ENCODE measurements at places on chromosomes 13 and 19.

DNA sequence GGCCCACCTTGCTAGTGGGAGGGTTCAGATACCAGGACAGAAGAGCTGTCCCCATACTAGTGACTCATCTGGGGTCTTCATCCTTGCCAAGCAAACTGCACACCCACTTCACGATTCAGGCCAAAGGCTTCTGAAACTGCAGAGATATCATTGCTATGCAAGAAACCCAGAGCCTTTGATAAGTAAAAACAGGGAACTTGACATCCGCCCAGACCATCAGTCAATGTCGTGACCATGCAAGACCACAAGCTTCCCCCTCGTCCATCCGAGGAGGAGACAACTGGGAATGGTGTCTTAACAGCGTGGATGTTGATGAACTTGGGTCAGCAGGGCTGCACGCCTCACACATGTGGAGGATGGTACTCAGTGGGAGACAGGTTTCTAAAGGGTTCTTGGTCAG, 58.0 kb downstream of the ABCC4 start:
- DNase-seq = no peak

DNA sequence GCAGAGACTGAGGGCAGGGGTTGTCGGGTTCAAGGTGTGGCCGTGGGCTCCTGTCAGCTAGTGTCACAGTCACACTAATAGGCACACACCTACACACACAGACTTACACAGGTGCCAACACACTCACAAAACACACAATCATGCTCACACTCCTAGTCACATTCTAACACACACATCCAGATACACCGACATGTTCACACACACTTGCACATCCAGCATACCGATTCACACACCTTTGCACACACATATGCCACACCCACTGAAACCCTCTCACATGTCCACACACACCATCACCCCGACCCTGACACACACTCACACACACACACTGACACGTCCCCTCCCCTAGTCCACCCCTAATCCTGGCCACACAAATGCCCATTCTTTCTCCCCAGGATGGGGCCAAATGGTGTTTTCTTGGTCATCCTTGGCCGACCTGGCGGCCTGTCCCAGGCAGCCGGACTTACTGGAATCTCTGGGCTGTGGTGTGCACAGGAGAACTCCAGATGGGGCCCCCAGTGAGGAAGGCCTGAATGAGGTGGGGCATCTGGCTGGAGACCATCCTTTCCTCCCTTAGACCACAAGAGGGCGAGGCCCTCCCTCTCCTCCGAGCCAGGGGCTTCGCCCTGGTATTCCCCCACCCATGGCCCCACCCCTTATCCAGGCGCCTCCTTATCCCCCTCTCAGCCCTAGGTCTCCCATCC, 19.1 kb upstream of the PNMA8B start:
- DNase-seq = no peak

GRCh38 chr13:99659226-99659625, 158.0 kb downstream of the TM9SF2 start:
- DNase-seq = no peak

DNA sequence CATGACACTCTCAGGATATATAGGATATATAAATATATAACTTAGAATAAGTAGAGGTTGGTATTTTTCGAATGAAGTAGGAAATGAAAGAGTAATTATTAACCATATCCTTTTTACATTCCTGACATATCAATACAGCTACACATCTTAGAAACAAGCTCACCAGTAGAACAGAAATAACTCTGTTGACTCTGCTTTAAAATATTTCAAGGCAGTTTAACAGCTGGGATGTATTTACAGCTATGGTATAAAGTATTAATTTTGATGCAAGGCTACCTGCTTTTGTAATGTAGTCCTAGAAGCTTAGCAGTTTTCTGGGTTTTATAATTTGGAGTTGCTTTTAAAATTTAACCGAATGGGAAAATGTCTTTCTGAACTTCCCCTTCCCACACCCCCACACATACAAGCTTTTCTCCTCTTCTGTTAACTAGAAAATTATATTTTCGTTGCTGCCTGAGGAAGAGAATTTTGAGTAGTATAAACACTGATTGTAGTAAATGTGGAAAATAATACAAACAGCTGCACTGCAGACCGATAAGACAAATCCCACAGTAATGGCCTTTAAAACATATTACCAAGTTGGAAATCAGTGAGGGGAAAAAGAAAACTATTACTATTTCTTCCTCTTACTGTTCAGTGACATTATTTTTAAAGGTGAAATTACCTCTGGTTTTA, 147.7 kb downstream of the GGACT start:
- peak; percentile 53 for DNase-seq

GRCh38 chr13:40164133-40164532, 502.3 kb downstream of the FOXO1 start:
- peak; percentile 60 for DNase-seq

DNA sequence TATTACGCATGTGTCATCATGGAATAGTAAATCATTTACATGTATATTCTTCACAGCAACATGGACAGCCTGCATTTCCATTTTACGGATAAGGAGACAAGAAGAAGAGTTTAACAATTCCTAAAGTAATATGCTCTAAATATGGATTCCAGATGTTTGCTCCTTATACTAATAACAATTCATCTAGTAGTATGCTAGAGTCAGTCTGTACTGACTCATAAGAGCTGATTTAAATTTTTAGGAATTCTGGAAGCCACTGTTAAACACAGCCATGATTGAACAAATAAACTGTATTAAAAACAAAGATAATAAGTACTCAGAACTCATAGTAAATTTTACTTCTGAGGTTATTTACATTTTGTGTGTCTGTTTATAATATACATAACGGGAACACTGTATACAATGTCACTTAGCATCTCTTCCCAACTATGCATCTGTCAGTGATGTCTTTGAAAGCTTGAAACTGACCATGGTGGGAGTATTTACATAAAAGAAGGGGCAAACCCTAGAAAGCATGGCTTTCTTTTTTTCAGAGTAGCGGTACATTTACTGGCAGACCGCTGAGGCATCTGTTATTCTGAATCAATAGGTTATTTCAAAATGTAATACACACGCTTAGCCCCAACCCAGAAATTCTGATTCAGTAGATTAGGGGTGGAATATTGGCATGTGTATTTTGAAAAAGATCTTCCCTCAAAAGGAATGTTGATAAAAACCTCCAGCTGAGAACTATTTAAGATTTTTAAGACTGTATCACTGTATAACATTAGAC, 12.9 kb downstream of the ZC3H13 start:
- DNase-seq = no peak

DNA sequence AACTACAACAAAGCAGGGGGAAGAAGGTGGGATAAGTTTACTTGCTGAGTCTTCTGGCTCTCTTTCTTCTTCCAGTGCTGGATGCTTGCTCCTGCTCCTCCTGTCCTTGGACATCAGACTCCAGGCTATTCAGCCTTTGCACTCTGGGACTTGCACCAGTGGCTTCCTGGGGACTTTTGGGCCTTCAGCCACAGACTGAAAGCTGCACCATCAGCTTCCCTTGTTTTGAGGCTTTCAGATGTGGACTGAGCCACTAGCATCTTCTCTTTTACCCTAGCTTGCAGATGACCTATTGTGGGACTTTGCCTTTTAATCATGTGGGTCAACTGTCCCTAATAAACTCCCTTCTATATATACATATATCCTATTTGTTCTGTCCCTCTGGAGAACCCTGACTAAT, 173.0 kb upstream of the UFM1 start:
- no peak for DNase-seq

DNA sequence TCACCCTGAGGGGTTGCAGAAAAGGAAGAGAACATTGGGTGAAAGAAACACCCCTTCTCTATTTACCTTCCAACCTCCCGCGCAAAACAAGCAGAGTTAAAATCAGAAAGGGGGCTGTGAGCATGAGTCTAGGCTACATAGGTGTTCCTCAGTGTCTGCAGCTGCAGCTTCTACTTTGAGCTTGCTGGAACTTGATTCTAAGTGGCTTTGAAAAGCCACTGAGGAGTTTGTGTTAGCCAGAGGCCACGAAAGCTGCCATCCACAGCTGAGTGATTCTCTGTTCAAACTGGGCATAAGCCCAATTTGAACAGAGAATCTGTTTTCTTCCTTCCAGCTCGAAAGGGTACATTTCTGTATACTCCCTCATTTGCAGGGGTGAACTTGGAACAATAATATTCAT, 343.9 kb downstream of the PCDH9 start:
- DNase-seq = no peak

GRCh38 chr13:73179650-73180274, 121.0 kb downstream of the KLF5 start:
- no peak for DNase-seq

DNA sequence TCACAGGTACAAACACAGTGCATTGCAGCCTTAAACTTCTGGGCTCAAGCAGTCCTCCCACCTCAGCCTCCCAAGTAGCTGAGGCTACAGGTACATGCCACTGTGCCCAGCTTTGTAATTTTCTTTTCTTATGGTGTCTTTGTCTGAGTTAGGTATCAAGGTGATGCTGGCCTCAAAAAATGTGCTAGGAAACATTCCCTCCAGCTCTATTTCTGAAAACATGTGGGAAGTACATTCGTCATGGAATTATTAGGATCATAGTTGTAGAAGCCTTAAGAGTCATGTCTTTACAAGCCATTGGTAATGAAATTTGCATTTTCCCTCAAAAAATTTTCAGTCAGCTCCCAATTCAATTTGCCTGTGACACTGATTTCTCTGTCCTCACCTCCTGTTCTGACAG, 231.6 kb downstream of the DCT start:
- no peak for DNase-seq

DNA sequence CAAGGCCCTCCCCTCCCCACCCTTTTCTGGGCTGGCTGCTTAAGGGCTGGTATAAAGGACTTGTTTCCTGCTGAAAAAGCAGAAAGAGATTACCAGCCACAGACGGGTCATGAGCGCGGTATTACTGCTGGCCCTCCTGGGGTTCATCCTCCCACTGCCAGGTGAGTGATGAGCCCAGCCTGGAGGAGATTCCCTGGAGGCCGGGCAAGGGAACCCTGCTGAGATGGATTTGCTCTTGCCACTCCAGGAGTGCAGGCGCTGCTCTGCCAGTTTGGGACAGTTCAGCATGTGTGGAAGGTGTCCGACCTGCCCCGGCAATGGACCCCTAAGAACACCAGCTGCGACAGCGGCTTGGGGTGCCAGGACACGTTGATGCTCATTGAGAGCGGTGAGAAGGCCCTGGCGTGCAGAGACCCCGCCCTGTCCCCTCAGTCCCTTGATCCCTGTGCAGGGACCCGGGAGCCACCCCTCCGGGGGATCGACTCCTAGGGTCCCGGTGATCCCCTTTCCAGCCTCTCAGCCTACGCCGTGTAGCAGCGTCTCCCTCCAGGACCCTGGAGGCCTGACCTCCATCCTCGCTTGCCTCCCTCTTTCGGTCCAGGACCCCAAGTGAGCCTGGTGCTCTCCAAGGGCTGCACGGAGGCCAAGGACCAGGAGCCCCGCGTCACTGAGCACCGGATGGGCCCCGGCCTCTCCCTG, at the start of gene CD177:
Gene CD177 (plus strand): TSS at position 81 of the 699 bp plus-strand sequence. CDS start 29 bp downstream, at position 110.
- DNase-seq = no peak

GRCh38 chr19:31911577-31911976, 433.8 kb upstream of the ZNF507 start:
- DNase-seq = no peak

- DNase-seq = no peak
Measured at GRCh38 chr19:53971673-53972072, 8.9 kb downstream of the CACNG8 start.

DNA sequence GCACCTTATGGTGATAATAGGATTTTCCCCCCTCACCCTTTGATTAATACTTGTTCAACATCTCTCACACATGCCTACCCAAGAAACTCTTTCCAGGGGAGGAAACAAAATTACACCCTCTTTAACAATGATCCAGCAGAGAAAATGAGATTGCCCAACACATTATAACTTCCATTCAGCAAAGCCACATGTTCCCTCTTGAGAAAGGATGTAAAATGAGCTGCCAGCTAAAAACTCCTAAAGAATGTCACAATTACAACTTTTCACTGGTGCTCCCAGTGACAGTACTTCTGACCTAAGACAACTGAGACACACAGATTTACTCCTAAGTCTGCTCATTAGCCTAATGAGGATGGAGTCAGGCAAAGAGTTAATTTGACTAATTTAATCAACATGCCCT, 621.4 kb downstream of the DIAPH3 start:
- DNase-seq = no peak

- no peak for DNase-seq
Measured at GRCh38 chr13:40667622-40667978, 1.2 kb upstream of the FOXO1 start.

DNA sequence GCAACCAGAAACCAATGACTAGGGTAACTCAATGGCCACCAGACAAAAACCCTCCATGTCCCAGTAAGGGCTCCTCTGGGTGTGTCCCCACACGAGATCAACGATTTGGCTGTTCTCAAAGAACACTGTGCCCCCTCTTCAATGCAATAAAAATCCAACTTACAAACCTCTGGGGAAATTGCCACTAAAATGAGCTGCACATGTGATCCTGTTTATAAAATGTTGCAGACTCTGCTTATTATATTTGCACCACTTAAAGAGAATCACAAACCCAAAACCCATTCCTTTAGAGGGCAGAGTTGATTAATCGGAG, 80.5 kb downstream of the STK24 start:
- DNase-seq = no peak

DNA sequence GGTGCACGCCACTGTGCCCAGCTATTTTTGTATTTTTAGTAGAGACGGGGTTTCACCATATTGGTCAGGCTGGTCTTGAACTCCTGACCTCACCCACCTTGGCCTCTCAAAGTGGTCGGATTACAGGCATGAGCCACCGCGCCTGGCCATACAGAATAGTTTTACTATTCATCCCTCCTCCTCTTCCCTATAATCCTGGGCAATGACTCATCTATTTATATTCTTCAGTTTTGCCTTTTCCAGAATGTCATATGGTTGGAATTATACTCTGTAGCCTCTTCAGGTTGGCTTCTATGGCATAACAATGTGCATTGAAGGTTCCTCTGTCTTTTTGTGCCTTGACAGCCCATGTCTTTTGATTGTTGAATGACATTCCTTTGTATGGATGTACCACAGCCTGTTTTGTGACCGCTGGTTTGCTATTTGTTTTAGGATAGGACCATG, 22.2 kb upstream of the LRP3 start:
- no peak for DNase-seq

All from kidney capillary endothelial cell (primary cell).